ENCODE measurements at places on chromosomes 1 and 21. TPM values are rescaled to one million over a fixed set of nuclear protein-coding genes. Genes with fewer than 3 reads are reported as not detected.

Gene NBPF12
- 32.0 TPM for polyA plus RNA-seq

Gene ELF3
- 117 TPM for polyA plus RNA-seq

GRCh38 chr21:42012763-42013329, 2.7 kb upstream of the ZBTB21 start:
- DNase-seq = no peak

DNA sequence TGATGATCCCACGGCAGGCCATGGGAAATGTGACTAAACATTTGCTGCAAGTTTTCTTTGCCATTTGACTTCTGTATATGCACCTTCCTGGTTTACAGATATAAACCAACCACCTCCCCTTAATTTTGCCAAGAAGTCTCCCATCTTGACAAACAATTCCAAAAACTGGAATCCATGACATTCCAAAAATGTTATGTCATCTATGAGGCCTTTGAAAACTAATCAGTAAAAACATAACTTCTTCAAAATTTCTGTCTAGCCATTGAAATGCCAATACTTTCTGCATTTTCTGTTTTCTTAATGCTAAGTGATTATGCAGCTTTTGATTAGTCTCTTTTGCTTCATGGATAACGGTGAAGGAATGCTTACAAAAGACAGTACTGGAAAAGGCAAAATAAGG, 84.1 kb downstream of the LYST start:
- no peak for DNase-seq

DNA sequence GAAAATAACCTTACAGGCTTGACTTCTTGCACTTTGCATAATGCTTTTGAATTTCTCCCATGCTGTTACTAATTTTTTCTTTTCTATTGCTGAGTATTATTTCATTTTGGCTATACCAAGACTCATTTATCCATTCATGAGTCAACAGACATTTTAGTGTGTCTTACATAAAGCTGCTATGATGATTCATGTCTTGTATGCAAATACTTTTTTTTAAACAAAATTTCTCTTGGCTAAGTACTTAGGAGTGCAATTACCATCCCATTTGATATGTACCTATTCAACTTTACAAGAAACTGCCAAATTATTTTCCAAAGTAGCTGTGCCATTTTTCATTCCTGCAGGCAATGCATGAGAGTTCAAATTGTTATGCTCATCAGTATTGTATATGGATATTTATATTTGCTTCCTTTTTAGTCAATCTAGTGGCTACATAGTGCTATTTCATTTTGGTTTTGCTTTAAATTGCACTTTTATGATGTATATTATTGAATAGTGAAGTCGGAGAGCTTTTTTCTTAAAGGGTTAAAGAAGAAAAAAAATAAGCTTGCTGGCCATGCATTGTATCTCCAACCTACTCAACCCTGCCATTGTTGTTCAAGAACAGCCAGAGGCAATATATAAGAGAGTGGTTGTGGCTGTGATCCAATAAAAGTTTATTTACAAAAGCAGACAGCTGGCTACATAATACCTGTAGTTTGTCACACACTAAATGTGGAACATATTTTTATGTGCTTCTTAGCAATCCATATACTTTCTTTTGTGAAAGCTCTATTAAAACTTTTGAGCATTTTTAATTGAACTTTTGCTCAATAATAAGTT, 862.8 kb downstream of the KCNT2 start:
- no peak for DNase-seq

- DNase-seq = no peak
Measured at GRCh38 chr1:203408486-203409481, 57.9 kb upstream of the FMOD start.
